ENCODE measurements at places on chromosomes 7 and 10. TPM values are rescaled to one million over a fixed set of nuclear protein-coding genes. Genes with fewer than 3 reads are reported as not detected.

GRCh38 chr10:23869996-23870395 lies 338.9 kb upstream of the KIAA1217 start:
- H3K27me3 ChIP-seq = no peaks in the 10 kb centered on the region
- H3K27ac ChIP-seq = no peak overlapping the region
- no peaks in the 10 kb centered on the region for H3K36me3 ChIP-seq
- DNase-seq = no peak

Gene CALN1
- total RNA-seq = not detected

Gene FAM237B
- not detected for total RNA-seq

Gene THSD7A
- total RNA-seq = 2.5 TPM

Gene AP1S1
- 42.7 TPM for total RNA-seq
